ENCODE measurements at places on chromosomes 4 and X. TPM values are rescaled to one million over a fixed set of nuclear protein-coding genes. Genes with fewer than 3 reads are reported as not detected.

The F11 gene
- not detected for total RNA-seq

The RAB9B gene
- total RNA-seq: 0.03 TPM

The HUWE1 gene
- 73.0 TPM for total RNA-seq

The C4orf17 gene
- total RNA-seq: not detected

The PCDH19 gene
- total RNA-seq: 0.02 TPM

The CFAP47 gene
- not detected for total RNA-seq

The IL21 gene
- total RNA-seq: not detected

The HPGDS gene
- total RNA-seq: not detected

The TGIF2LX gene
- not detected for total RNA-seq

The SSX4B gene
- not detected for total RNA-seq

The ESX1 gene
- total RNA-seq: not detected

The GCNA gene
- total RNA-seq: 1.5 TPM

The RTL9 gene
- 0.08 TPM for total RNA-seq

The IQSEC2 gene
- total RNA-seq: 46.8 TPM

The SPATA18 gene
- 3.8 TPM for total RNA-seq

The PDLIM3 gene
- 0.12 TPM for total RNA-seq

Data from A549 treated with GW870086 at 1 μM for 4 hours (cell line).